ENCODE measurements at places on chromosomes 3 and 15.

DNA sequence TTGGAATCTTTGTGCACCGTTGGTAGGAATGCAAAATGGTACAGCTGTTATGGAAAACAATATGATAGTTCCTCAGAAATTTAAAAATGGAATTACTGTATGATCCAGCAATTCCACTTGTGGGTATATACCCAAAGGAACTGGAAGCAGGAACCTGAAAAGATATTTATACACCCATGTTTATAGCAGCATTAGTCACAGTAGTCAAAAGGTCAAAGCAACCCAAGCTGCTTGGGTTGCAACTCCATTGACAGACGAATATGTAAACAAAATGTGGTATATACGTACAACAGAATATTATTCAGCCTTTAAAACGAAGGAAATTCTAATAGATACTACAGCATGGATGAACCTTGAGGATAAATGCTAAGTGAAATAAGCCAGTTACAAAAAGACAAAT lies 35.0 kb upstream of the CAPN3 start:
- no peak for DNase-seq

DNA sequence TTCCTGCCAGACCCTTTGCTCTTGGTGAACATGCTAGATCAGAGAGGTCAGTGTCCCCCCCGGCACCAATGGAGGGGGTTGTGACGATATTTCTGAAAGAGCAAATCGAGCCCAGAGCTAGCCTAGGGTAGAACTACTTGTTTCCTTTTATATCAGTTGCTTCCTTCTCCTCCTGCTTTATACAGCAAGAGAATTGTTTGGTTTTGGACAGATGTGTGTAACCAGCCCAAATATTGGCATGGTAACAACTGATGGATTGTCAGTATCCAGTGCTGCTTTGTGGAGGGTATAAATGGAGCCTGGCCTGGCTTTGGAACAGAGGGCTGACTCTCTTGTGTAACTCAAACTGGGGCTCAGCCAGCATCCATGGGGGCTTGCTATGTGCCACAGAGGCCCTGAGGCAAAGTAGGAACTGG lies 27.2 kb downstream of the SNX1 start:
- no peak for DNase-seq

GRCh38 chr3:18499301-18499700 lies 74.2 kb upstream of the SATB1 start:
- DNase-seq = peak; percentile 90

GRCh38 chr3:42562047-42562907 lies 19.5 kb downstream of the SEC22C start:
- DNase-seq = no peak

- DNase-seq = no peak
These were observed at the start of gene FEZF2 for GRCh38 chr3:62373215-62373614. TSS of gene FEZF2 (minus strand) at chr3:62373550. CDS start at chr3:62372868, 682 bp downstream.

GRCh38 chr3:42052484-42053351 lies 38.4 kb upstream of the TRAK1 start:
- no peak for DNase-seq

DNA sequence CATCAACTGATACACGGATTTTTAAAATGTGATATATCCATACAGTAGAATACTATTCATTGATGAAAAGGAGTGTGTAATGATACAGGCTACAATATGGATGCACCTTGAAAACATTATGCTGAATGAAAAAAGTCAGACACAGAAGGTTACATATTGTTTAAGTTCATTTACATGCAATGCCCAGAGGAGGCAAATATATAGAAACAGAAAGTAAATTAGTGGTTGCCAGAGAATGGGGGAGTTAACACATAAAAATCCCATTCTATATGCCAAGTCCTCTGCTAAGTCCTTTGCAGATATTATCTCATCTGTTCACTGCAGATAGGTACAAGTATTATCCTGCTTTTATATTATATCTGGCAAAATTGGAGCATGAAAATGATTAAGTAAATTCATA lies 22.1 kb upstream of the CDIN1 start:
- no peak for DNase-seq

- DNase-seq = no peak
These were observed 88.5 kb downstream of the B3GALNT1 start for GRCh38 chr3:161016417-161017313.

GRCh38 chr15:69848096-69848495 lies 249.6 kb downstream of the TLE3 start:
- no peak for DNase-seq

- no peak for DNase-seq
These were observed 20.7 kb downstream of the RASA2 start for GRCh38 chr3:141507392-141508066.

GRCh38 chr3:45214061-45214680 lies 11.9 kb downstream of the TMEM158 start:
- no peak for DNase-seq

DNA sequence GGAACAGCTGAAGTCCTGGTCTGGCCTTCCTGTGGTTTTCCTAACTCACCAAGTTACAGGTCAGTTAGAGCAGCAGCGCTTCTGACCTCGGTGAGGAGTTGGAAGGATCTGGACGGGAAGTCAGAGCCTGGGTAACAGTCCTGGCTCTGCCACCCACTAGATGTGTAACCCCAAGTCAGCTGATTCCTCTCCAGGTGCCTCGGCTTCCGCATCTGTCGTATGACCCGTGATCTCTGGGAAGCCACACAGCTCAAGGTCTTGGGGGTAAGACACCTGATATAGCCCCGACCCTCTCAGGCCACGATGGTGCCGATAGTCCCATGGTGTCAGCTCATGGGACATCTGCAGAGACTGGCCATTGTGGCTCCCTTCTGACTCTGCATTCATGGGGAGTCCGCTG lies 8.3 kb upstream of the PIGZ start:
- no peak for DNase-seq

DNA sequence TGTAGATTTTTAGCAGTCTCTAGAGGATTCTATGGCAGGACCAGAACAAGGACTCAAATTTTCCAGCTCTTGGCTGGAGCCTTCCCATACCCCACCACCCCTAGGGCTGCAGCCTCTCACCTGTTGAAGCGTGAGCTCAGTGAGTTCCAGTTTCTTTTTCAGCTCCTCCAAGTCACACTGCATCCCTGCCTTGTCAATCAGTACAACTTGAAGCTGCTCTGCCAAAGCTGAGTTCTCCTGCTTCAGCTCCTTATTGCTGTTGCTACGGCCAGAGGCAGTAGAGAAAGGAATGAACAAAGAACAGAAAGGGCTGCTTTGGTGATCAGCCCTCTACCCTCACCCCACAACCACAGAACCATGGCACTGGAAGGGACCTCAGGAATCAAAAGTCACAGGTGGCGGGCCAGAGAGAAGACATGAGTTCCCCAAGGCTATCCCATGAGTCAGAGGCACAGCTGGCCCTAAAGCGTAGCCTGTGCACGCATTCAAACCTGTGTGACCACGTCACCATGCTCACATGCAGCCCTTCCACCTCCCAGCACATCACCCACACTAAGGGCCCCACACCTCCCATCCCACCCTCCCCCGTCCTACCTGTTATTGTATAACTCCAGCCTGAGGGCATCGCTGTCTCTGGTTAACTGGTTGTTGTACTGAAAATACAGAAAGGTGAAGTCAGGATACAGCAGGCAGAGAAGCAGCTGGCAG lies 83.3 kb upstream of the C2CD4B start:
- no peak for DNase-seq

GRCh38 chr3:162139841-162140240 lies 643.2 kb downstream of the OTOL1 start:
- no peak for DNase-seq
